NCI-H1105 (cell line): ENCODE measurements at places on chromosomes 3 and 15.

GRCh38 chr15:89395461-89395871 is 60.8 kb upstream of the POLG start:
- DNase-seq, result no peak

DNA sequence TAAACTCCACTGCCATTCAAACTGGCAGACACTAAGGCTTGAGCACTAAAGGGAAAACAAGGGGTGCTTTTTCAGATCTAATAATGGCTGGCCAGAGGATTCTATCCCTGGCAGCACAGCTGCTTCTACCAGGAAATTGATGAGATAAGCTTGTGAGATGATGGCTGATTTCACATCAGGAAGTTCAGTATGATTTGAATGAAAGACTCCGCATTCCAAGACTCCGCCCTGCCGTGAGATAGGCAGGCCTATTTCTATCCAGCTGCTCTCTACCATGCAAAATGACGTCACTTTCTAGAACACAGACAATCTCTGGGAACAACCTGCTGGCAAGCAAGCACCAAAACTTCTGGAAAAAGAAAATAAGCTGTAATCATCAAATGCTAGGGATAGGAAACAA is 171.8 kb downstream of the WDR76 start:
- DNase-seq, result no peak

- no peak for DNase-seq
These were observed 76.2 kb downstream of the MRPL46 start for GRCh38 chr15:88391006-88391405.

DNA sequence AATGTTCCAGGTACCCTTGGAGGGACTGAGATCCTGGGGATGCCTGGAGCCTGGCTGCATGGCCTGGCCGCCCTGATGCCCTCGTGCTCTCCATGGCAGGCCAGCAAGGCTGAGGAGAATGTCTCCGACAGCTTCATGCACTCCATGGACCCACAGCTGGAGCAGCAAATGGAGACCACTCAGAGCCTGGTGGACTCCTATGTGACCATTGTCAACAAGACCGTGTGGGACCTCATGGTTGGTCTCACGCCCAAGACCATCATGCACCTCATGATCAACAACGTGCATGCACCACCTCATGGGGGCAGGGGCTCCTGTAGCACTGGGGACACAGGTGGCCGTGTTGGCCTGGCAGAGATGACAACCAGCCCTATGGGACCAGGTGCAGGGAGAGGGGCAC is 19.7 kb downstream of the GOLGA6A start:
- DNase-seq, result no peak

- no peak for DNase-seq
These were observed 61.7 kb downstream of the AGTR1 start for GRCh38 chr3:148759430-148759829.

DNA sequence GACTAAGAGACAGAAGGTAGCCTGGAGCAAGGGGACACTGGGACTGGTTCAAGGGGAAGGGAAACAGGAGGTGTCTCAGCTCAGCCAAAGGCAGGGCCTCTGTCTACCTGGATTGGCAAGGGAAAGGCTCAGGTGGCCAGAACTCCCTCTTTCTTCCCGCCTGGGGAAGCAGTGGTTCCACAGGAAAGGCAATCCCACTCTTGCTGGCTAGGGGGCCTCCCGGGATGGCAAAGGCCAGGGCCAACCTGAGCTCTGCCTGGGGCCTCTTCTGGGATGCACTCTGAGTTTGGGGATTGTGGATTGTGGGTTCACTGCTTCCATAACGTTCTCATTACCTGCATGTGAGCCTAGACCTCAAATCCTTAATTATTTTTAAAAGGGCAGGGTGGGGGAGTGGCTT is 13.0 kb upstream of the PARP6 start:
- DNase-seq, result no peak

DNA sequence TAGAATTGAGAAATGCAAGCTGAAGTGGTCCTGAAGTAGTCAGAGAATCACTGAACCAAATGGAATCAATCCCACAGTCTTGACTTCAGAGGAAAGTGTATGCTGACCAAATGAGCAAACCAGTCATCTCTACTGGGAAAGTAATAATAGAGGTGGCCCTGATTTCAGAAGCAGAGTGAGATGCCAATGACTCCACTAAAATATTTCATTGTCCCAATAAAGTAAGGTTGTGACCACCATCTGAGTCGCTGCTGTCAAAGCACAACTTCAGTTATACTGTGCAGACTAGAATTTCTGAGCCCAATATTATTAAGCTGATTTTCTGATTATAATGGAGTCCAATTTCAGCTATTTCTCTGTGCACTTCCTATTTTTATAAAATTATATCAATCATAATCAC is 334.4 kb upstream of the THBS1 start:
- DNase-seq, result no peak
